ENCODE measurements at places on chromosomes 13 and 19.

GRCh38 chr13:48892688-48893075, 83.0 kb upstream of the FNDC3A start:
- DNase-seq = no peak

- DNase-seq = no peak
These were observed 1576.9 kb upstream of the SPRY2 start for GRCh38 chr13:81917810-81918209.

DNA sequence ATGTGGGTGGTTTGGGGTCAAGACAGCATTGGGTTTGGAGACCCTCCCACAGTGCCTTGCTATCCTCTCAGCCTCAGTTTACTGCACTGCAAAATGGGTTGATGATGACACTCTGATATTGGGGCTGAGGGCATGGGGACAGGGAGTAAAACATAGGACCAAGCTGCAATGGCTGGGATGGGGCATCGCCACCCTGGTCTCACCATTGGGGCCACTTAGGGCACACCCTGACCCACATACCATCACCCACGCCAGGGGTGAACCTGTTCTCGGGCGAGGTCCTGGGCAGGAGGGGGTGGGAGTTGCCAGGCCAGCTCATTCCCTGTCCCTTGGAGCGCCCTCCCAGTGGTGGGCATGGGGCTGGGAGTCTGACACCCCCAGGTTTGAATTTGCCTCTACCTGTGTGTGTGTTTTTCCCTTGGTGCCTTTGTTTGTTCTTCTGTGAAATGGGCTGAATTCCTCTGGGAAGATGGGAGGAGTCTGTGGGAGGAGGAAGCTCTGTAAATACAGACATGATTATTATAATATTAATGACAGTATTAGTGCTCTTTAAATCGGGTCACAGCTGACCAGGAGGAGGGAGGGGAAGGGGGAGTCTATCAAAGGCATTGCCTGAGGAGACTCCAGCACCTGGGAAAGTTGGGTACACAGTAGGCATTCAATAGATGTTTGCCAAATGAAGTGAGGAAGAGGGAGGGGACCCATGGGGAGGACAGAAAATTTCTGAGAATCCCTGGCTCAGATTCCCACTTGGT, 2.2 kb upstream of the FCHO1 start:
- DNase-seq = no peak

GRCh38 chr19:38917921-38918491, 6.0 kb upstream of the CCER2 start:
- DNase-seq = no peak

DNA sequence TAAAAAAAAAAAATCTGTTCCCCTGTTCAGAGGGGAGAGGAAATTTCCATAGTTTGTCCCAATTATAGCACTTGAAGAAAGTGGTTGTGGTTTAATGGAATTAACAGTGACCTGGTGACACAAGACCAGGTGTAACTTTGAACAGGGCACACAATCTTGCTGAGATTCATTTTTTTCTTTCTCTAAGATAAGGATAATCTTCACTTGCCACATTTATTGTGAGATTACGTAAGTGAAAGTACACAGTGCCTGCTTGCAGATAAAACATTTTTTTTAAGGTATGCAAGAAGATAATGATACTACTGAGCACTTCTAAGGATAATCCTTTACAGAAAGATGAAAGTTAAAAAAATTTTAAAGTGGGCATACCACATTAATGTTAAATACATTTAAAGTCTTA, 448.1 kb downstream of the DIAPH3 start:
- no peak for DNase-seq

GRCh38 chr13:40013554-40013953, 358.1 kb downstream of the COG6 start:
- DNase-seq = no peak

GRCh38 chr19:12792853-12793289, 1.6 kb downstream of the JUNB start:
- no peak for DNase-seq

DNA sequence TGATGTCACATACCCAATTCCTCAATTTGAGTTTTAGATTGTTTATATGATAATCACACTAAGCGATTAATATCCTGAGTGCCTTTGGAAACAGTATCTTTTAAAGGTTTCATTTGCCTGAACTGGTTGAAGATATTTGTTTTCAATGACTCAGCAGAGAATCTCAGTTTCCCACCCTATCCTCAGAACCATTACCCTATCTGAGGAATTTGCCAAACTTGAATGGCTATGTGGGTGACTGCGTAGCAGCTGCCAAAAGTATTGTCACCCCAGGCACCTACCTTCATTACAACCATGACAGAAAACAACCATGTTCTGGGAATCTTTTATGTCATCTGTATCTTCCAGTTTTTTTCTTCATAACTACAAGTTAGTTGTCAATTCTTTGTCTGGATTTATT, 440.1 kb upstream of the NBEA start:
- no peak for DNase-seq

All from activated CD4-positive, alpha-beta T cell treated with anti-CD3 and anti-CD28 coated beads for 4 hours (primary cell).